Kidney epithelial cell (primary cell): ENCODE measurements at places on chromosomes 11 and 22. TPM values are rescaled to one million over a fixed set of nuclear protein-coding genes. Genes with fewer than 3 reads are reported as not detected.

GRCh38 chr11:22674470-22675439 lies 8.3 kb downstream of the GAS2 start:
- no peak for DNase-seq

DNA sequence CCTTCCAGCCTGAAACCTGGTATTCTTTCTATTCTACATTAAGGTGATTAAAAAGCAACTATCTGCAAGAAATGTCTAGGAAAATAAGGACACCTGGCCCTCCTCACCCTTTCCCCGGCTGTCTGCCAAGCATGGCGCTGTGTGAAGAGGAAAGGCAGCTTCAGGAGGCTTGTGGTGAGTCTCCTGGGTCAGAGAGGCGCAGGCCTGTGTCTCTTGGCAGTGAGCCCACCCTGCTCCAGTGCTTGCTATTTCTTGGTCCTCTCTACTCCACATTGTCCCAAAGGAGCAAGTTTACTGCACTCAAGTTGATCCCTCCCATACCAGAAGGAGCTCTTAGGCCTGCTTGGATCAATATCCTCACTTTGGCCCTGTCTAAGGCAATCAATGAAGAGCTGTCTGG lies 520.7 kb upstream of the B3GAT1 start:
- DNase-seq: no peak

- no peak for DNase-seq
Observed at GRCh38 chr11:119782739-119783072, 53.7 kb upstream of the NECTIN1 start.

DNA sequence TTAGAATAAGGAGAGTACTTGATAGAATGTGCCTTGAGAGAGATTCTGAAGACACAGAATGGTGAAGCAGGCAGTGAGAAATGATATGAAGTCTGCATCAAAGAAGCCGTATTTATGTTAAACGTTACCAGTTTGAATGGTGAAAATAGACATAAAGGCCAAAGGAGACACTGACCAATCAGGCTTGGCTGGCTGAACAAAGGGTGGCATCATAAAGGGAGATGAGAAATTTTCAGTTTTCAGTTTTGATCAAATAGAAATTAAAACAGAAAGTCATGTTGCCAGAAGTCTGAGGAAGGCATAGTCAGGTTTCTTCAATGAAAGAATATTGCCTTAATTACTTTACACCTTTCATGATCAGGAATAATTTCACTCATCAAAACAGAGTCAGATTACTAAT lies 6.6 kb downstream of the OR51F1 start:
- no peak for DNase-seq

- no peak for DNase-seq
Observed at GRCh38 chr11:125286486-125286885, 121.9 kb downstream of the PKNOX2 start.

- DNase-seq: no peak
Observed at GRCh38 chr11:116285026-116285425, 487.8 kb downstream of the BUD13 start.

DNA sequence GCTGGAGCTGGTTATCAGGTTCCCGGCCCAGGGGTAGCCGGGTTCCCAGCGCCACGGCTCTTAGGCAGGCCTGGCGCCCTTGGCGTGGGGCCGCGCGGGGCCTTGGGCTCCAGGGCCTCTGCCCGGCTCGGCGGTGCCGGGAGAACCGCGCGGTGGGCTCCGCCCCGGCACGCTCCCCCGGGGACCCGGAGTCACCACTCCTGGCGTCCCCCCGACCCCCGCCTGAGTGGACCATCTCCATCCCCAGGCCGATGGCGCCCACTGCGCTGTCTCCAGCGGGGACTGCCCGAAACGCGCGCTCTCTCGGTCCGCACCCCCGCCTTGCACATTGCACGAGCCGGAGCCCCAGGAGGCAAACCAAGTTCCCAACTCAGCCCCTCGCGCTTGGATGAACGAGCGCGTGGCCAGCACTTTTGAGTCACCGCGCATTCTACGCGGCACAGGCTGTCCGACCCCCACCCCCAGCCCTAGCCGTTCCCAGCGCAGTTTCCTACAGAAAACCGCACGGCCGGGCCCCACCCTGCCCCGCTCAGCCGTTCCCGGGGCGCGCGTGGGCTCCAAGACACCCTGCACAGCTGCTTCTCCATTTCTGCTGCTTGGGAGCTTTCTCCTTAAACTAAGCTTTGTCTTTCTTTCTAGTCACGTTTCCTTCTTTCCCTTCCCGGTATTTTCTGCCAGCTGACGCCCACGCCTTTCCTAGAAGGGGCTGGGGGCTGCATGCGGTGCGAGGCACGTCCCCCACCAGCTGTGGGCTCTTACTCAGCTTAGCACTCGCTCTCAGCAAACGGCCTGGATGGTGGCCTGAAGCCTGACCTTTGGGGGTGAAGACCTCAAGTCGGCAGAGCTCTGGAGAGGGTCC lies 650 bp upstream of the CHID1 start:
- no peak for DNase-seq

- DNase-seq: no peak
Observed at GRCh38 chr11:11491014-11491413, 130.8 kb downstream of the GALNT18 start.

- DNase-seq: no peak
Observed at GRCh38 chr11:64015935-64016845, 19.5 kb upstream of the FLRT1 start.

- no peak for DNase-seq
Observed at GRCh38 chr11:115776916-115777315, 272.7 kb upstream of the CADM1 start.

GRCh38 chr22:24457894-24458420 lies 30.6 kb downstream of the ADORA2A start:
- DNase-seq: no peak

DNA sequence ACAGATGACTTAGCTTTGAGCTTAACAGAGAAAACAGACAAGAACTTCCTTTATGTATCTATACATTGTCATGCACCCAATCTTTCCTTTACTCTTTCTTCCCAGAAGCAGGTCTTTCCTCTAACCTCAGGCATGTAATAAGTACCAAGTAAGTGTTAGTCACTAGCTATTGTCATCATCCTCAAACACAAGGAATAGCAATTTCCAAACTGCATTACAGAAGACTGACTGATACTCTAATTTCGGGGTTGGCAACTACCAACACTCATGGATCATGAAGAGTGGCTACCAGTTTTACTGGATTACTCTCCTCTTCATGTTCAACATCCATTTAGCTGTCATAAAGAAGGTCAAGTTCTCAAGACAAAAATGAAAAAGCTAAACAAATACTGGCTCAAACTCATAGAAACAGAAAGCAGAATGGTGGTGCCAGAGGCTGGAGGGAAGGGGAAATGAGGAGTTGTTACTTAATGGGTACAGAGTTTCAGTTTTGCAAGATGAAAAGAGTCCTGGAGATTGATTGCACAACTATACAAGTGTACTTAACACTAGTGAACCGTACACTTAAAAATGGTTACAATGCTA lies 111.6 kb downstream of the SIK3 start:
- DNase-seq: peak; percentile 49

DNA sequence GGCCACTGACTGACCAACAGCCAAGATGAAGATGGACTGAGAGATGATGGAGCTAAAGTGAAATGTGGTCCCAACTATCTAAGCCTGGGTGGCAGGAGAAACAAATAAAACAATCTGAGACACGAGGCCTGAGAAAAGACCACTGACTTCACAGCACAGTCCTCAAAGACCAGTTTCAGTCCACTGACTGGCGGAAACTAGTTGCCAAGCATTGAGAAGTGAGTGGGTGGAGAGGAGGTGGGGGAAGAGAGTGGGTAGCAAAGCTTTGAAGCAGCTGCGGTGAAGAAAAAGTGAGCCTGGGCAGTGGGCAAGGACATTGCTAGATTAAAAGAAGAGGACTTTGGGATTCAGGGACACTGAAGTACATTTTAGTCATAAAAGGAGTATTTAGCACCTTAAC lies 1.9 kb downstream of the MS4A1 start:
- no peak for DNase-seq

DNA sequence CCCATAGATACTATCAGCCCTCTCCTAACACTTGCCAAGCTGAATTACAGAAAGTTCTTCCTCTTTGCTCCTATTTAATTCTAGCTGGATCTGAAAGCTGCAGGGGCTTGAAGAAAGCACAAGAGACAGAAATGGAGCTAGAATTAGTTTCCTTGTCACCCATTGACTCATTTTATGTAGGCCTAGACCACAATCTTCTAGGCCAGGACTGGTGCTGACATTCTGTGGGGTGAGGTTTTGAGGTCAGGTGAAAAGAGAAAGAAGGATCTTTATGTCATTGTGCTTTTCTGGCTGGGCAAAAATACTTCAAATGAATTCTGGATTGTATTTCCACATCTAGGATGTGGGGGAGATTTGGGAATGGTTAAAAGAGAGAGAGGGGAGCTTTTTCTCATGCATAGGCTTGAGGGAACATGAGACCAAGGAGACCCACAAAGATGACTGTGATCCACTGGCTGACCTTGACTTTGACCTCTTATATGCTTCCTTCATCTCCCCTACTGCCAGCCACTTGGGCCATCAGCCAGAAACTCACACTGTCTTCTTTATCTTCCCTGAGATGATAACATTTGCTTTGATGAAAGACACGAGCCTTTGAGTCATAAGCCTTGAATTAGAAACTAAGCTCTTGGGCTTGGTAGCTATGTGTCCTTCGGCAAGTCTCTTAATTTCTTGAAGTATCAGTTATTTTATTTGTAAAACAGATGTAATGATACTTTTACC lies 274.9 kb upstream of the CADM1 start:
- no peak for DNase-seq

DNA sequence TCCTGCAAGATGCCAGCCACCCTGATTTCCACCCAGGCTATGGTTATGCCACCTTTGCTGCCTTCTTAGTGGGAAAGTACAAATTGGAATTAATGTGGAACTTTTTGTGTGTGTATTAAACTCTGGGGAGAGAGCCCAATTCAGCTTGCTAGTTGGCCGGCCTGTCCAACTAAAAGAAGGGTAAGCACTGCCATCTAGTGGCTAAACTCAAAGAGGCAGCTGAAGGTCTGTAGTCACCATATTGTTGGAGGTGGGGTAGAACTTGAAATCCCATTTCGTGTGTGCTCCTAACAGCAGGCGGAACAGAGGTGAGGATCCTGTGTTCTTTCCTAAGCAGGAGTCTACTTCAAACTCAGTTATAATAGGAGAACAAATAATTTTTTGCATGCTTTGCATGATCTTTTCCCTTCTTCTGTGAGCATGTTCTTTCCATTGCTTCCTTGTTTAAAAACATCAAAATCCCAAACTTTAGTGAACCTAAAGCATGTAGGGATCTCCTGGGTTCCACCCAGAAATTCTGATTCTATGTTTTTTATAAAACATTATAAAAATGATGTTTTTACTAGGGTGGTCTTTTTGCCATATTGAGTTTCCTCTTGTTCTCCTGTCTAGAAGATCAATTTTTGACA lies 138.8 kb upstream of the SORL1-AS1 start:
- no peak for DNase-seq

DNA sequence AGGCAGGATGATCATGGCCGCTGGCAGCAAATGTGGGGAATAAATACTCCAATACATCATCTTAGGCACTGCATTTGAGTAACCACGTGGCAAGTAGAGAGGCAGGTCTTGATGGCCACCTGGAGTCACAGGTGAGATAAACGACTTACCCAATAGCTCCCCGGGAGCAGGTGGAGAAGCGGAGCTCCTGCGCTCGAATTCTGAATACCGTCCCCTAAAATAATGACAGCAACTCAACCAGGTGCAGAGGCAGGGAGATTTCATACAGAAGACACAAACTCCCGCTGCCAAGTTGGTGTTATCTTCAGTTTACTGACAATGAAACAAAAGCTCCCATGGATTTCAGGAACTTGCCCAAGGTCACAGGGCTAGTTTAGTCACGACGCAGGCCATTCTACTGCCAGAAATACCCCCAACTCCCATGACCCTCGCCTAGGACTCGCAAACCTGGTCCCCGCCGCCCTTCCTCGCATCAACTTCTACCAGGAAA lies 437 bp downstream of the SLC43A3 start:
- no peak for DNase-seq

GRCh38 chr22:50281957-50282356 lies 11.8 kb upstream of the MAPK11 start:
- DNase-seq: no peak

GRCh38 chr22:31753005-31753633 lies 700 bp upstream of the DEPDC5 start:
- DNase-seq: no peak

DNA sequence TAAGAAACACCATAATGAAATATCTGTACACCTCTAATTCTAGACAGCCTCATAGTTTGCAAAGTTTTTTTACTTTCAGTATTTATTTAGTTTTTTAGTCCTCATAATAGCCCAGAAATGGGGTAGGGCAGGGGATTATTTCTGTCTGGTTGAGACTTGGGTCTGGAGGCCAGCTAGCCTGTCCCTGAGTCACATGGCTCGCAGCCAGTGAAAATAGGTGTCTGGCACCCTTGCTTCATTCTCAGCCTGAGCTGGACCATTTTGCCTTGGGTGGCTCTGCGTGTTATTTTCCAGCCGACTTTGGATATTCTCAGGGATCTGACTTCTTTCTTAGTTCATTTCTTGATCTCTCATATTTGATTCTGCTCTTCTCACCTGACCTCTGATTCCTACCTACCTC lies 123.9 kb upstream of the NARS2 start:
- DNase-seq: peak; percentile 45

GRCh38 chr11:77204754-77205466 lies 76.9 kb downstream of the MYO7A start:
- DNase-seq: no peak

- DNase-seq: no peak
Observed at GRCh38 chr11:110947096-110947495, 234.9 kb upstream of the ARHGAP20 start.

GRCh38 chr11:25794804-25795203 lies 537.1 kb upstream of the ANO3 start:
- no peak for DNase-seq

DNA sequence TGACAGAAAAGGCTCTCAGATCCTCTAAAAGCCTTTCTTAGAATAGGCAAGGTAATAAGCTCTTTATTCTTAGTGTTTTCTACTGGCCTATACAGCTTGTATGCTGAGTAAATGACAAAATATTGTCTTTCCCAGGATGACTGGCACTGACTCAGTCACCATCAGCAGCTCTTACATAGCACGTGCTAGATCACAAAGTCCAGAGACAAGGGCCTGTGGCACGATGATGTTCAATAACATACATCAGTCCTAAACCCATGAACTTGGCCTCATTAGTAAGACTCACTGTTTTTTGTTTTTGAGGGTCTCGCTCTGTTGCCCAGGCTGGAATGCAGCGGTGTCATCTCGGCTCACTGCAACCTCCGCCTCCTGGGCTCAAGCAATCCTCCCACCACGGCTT lies 42.7 kb downstream of the CELF1 start:
- DNase-seq: no peak

DNA sequence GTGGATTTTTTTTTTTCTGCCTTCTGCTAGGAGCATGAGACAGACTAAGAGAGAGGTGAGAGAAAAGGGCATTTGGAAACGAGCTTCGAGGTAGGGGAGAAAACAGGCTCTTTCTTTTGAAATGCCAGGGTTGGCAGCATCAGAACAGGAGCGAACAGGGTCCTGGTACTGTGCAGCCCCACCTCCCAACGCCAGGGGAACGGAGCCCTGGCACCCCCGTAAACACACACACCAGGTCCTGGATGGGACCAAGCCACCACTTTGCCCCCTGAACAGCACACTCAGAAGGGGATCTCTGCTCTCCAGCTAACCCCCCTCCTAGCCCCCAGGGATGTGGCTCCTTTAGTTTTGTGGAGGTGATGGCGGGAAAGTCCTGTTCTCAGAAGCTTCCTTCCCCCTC lies 127.1 kb downstream of the CTTN start:
- DNase-seq: no peak

OR6T1 gene
- total RNA-seq: 0.34 TPM in 1 of 2 replicates, not detected in the other

FERMT3 gene
- total RNA-seq: 0.25 and 2.1 TPM in 2 replicates

CEP57 gene
- total RNA-seq: 44.8 and 51.8 TPM in 2 replicates

UCP2 gene
- 13.0 and 18.5 TPM in 2 replicates for total RNA-seq

CD82 gene
- 46.1 and 47.3 TPM in 2 replicates for total RNA-seq

GRM5 gene
- 0.17 and 0.34 TPM in 2 replicates for total RNA-seq

TSSK2 gene
- total RNA-seq: not detected in 2 replicates

MMP12 gene
- total RNA-seq: 0.07 TPM in 1 of 2 replicates, not detected in the other

PIH1D2 gene
- 0.92 and 1.4 TPM in 2 replicates for total RNA-seq
